ENCODE measurements at places on chromosomes 5 and 9.

GRCh38 chr9:77561331-77562018 is 86.6 kb downstream of the GNA14 start:
- DNase-seq = no peak

GRCh38 chr5:12111261-12111660 is 207.0 kb upstream of the CTNND2 start:
- no peak for DNase-seq

DNA sequence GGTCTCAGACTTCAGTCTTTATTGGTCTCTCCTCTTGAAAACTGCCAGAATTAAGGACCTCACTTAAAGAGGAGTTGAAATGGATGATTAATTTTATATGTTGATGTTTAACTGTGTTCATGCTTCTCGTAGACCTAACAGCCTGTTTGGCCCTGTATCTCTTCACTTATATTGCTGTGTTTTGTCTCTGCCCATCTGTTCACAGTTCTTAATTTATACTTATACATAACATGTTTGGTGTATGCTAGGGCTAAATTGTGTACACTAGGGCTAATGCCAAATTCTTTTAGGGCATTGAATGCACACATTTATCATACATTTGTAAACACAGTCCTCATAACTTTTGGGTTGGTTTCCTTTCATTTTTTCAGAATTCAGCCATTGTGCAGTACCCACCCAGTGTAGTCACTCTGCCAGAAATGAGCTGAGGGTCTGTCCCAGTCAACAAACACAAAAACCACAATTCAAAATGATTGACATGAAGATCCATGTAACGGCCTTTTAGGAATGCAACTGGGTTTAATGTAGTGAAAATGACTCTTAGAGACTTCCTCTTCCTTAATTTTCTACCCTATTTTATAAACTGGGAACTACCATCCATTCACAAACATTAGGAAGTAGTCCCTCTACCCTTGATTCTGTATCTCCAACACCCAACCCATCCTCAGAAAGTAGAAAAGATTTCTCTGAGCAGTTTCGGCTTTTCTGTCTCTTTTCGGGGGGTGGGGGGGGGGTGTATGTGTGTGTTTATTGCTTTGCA is 668.8 kb upstream of the KLF4 start:
- DNase-seq = no peak

DNA sequence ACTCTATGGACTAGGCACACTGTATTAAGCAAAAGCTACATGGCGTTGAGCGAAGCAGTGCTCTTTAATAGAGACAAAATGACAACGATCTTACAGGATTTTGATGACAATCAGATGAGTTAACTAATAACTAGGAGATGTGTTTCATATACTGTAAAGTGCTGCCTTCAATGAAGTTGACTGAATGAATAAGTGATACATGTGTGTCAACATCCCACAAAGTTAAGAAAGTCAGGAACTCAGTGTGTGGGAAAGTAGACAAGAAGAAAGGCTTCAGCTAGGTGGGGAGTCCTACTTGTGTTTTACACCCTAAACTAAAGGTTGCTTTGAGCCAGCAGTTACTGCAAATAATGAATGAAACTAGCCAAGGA is 79.6 kb downstream of the PAPPA start:
- DNase-seq = no peak

DNA sequence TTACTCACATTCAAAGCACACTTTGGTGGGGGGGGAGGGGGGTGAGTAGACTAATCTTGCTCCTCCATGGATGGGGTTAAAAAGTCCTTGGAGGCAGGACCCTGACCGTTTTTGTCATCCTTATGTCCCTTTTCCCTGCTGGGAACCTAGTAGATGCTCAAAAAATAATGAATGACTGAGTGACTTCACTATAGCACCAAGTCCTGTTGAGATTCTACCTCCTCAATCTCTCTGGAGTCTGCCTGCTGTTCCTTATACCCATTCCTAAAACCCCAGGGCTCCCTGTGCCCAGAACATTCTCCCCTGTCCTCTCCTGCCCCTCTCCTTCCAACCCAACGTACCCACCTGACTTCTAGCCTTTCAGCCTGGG is 2.3 kb upstream of the CSF2 start:
- no peak for DNase-seq

- no peak for DNase-seq
Observed at GRCh38 chr5:56757077-56757476, 58.3 kb upstream of the MAP3K1 start.

DNA sequence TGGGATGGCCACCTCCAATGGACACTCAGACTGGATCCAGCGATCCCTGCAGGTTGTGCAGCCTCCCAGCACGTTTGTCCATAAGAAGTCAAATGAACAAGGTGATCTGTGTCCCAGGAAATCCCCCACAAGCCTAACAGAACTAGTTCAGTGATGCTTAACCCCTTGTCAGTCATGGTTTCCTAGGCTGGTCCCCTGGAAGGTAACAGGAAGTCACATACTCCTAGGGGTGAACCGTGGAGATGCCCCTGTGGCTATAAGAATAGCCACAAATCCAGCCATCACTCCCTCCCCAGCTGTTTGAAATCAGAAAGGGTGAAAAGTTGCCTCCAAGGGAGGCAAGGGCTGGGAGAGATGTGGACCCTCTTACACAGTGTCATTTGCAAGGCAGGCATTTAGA is 22.5 kb downstream of the PAX5 start:
- no peak for DNase-seq

DNA sequence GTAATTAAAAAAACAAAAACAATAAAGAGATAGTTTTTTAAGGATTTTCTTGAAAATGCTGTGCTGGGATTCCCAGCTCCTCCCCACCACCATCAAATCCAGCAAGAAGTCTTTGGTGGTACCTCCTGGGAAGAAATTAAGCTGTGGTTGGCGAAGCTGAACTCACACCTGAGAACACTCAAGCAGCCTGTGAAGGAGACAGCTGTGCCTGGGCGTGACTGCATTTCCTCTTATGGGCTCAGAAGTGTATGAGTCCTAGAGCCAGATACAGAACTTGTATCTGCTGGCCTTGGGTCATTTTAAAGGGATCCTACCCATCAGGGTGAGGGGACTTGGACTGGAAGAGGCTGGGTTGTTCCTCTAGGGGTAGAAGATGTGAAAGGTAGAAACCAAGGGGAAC is 561.2 kb upstream of the SGCD start:
- DNase-seq = no peak

DNA sequence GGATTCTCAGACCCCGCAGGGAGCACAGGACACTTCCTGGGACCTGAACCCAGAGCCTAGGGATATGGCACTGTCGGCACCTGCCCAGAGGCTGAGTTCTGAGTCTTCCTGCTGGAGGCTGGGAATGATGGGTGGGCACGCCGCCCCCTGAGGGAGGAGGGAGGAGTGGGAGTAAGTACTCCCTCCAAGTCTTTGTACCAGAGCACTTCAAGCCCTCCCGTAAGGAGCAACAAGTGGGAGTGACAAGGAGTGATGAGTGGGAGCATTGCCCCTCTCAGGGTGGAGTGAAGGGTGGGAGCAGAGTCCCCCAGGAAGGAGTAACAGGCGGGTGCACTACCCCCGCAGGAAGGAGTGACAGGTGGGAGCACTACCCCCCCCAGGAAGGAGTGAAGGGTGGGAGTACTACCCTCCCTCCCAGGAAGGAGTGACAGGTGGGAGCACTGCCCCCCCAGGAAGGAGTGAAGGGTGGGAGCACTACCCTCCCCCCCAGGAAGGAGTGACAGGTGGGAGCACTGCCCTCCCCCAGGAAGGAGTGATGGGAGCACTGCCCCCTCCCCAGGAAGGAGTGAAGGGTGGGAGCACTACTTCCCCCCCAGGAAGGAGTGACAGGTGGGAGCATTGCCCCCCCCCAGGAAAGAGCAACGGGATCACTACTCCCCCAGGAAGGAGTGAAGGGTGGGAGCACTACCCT is 100.1 kb downstream of the CACNA1B start:
- no peak for DNase-seq

DNA sequence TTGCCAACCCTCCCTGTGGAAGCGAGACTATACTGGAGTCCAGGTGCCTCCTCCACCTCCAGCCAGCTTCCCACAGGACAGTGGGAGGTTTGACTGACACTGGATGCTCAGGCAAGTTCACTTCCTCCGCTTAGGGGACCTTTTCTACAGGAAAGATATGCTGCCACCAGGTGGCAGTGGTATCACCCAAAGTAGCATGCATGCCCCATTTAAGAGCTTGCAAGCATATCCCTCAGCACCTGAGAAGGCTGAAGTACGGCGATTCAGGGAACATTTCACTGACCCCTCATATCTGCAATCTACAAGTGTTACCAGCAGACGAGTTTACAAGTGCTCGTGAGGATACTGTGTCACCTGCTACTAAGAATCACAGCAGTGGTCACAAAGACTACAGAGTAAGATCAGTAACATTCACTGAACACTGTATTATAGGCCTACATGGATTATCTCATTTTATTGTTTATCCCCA is 75.5 kb downstream of the KLHL3 start:
- DNase-seq = peak; percentile 52

GRCh38 chr5:158701406-158702177 is 398.1 kb downstream of the EBF1 start:
- no peak for DNase-seq

- DNase-seq = no peak
Observed at GRCh38 chr9:104177003-104177611, 83.0 kb downstream of the SMC2 start.

DNA sequence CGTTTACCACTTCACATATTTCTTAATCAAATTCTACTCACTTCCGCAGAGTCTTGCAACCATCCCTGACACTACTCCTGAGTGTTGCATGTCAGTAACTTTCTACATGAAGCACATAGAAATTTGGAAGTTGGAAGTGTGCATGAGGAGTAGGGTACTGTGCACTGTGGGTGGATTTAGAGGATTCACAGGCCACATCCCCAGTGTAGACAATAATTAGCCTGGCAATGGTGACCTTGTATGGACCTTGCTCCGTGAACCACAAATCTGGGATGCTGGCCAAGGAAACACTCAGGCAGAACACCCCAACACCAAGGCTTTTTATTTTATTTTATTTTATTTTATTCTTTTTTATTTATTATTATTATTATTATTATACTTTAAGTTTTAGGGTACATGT is 25.5 kb downstream of the CTSL start:
- no peak for DNase-seq

DNA sequence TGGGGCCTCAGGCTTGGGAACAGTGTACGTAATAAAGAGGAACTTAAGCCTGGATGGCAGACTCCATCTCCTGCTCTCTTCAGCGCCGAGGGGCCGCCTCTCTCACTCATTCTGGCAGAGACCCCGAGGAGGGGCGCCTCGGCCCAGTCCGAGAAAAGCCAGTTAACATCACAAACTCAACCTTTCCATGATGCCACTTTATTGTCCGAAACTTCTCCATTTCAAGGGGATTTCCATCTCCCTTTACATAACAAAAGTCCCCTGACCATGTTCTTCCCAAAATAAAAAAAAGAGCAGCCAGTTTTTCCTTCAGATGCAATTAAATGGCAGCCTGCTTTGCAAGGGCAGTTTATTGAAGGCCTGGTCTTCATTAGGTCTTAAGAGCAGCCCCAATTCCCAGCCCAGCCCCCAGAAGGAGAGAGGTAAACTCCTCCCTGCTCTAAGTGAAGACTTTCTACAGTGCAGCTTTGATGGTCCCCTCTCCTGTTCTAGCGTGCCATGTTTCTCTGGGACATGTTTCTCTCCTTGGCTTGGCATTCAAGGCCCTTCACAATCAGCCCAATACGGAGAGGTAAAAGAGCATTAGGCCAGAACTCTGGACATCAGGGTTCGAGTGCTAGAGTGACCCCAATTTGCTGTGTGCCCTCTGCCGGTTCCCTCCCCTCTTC is 19.5 kb upstream of the RAB14 start:
- DNase-seq = no peak

- DNase-seq = peak; percentile 13
Observed at GRCh38 chr5:157543825-157544622, 31.6 kb downstream of the ADAM19 start.

- no peak for DNase-seq
Observed at GRCh38 chr9:132201780-132202703, 40.2 kb downstream of the NTNG2 start.

- DNase-seq = no peak
Observed at GRCh38 chr9:12838546-12838945, 63.7 kb downstream of the LURAP1L start.

DNA sequence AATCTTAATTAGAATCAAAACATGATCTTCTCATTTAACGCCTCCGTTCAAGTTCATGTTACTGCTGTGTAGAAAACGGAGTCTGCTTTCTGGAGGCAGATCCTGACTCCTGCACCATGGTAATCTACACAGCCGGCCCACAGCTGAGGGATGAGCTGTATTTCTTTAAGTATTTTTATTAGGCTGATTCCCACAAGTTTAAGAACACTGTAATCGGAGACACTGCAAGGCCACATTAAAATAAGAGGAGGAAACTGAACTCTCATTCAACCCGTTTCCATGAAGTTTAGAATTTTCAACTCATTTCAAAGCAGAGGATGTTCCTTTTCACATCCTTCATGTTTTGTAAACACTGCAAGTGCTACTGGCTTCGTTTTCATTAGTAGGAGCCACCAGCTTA is 372.2 kb downstream of the NFIB start:
- no peak for DNase-seq

DNA sequence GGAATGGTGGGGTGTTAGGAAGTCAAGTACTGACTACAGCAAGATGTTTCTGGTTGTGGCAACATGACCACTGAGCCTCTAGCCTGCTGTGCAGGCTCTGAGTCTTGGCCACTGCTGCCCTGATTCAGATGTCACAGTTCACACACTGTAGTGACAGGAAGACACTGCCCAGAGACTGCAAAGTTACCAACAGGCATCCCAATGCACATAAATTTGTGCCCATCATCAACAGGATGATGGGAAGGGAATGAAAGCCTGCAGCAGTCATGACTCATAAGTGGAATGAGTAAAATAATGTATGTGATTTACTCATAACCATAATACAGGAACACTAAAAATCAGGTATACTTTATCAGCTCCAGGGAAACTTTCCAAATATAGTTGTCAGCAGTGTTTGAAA is 251.6 kb upstream of the HAPLN1 start:
- DNase-seq = no peak

DNA sequence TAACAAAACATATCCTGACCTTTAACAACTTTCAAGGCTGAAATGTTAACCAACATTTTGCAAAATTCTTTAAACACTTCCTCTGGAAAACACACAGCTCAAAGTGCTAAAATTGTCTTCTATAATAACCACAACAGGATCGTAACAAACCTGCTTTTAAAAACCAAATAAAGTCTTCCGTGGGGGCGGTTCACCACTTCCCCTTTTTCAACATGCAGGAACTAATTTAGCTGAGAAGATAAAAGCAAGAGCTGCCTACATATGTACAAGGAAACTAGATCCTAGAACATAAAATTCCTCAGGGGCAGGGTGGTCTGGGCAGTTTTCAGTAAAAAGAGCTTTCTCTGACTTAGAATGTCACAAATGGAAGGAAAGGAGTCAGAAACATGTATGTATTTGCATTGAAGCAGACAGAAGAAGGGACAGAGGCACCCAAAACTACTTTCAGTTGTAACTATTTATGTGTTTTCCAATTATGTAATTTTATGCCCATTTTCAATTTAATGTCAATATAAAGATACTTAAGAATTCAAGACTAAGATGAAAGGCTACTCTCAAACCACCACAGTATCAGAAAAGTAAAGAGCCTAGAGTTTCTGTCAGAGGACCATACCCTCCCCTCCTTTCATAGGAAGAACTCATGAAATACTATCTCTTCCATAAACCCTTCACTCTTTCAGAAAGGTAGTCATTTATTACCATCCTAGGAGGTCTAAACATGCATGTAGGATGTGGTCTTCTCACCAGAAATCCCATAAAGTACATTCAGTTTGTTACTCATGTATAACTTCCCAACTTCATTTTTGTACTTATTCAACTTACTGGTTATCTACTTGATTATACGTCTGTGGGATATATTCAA is 185.9 kb upstream of the RASA1 start:
- peak; percentile 42 for DNase-seq

Data from T-helper 2 cell (primary cell).